CD4-positive, CD25-positive, alpha-beta regulatory T cell (primary cell): ENCODE measurements at places on chromosomes 6 and 20.

DNA sequence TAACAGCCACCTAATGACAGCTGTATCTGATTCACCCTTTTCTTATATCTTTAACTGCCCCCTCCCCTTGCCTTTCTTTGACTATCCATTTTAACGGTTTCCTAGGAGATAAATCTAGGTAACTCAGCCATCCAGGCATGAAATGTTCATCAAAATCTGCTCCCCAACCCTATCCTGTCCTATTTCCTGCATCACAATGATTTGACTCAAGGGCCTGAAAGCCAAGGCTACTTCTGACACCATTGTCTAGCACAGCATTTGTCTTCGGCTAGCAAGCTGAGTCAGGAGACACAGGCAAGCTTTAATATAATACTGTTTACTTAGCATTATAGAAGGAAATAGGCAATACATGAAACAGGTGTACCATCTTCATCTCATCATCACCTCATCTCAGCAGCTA lies 31.6 kb upstream of the MANEA start:
- H3K36me3 ChIP-seq, result no peaks in the 10 kb centered on the region
- no peak for DNase-seq
- H3K27ac ChIP-seq, result no peak overlapping the region

DNA sequence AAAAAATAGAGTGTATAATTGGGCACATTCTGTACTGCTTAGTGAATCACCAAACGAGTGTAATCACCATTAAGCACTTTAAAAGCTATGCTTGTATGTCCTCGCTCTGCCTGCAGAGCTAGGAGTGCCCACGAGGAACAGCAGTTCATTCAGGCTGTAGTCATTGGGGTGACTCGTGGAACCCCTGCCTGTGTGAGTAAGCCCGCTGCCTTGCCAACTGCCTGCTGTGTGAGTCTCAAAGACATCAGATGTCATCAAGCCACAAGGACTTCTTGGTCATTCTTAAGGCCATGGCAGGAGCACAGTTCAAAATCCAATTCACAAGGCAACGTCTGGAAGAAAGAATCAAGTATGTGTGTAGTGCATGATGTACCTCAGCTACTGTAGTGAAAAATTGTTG lies 60.4 kb downstream of the FOXO3 start:
- H3K4me3 ChIP-seq, result no peak overlapping the region
- H3K27me3 ChIP-seq, result no peaks in the 10 kb centered on the region
- no peaks in the 10 kb centered on the region for H3K36me3 ChIP-seq
- H3K27ac ChIP-seq, result no peak overlapping the region
- DNase-seq, result no peak

GRCh38 chr6:168035661-168036545 lies 38.4 kb downstream of the KIF25 start:
- DNase-seq, result peak; percentile 3
- no peak overlapping the region for H3K27ac ChIP-seq
- no peaks in the 10 kb centered on the region for H3K27me3 ChIP-seq
- H3K36me3 ChIP-seq, result no peaks in the 10 kb centered on the region
- H3K4me3 ChIP-seq, result no peak overlapping the region
- H3K4me1 ChIP-seq, result no peaks in the 10 kb centered on the region

GRCh38 chr6:130697271-130697994 lies 129.8 kb upstream of the SMLR1 start:
- no peak overlapping the region for H3K27ac ChIP-seq
- H3K4me1 ChIP-seq, result peaks cover 3% of the 10 kb centered on the region
- DNase-seq, result no peak
- peaks cover 2% of the 10 kb centered on the region for H3K27me3 ChIP-seq

GRCh38 chr20:62205618-62206387 lies 14.3 kb downstream of the HRH3 start:
- no peak overlapping the region for H3K27ac ChIP-seq
- H3K27me3 ChIP-seq, result no peaks in the 10 kb centered on the region
- H3K4me1 ChIP-seq, result no peaks in the 10 kb centered on the region
- H3K36me3 ChIP-seq, result peaks cover 16% of the 10 kb centered on the region
- no peak for DNase-seq
